ENCODE measurements at places on chromosomes 3 and 15.

GRCh38 chr3:24475925-24476324 is 18.7 kb downstream of the THRB start:
- DNase-seq = no peak

GRCh38 chr15:92576597-92577200 is 78.9 kb downstream of the FAM174B start:
- DNase-seq = no peak

GRCh38 chr3:98536456-98537017 is 4.8 kb downstream of the GPR15 start:
- DNase-seq = no peak

GRCh38 chr3:192303235-192303634 is 424.1 kb downstream of the FGF12 start:
- DNase-seq = peak; percentile 19

DNA sequence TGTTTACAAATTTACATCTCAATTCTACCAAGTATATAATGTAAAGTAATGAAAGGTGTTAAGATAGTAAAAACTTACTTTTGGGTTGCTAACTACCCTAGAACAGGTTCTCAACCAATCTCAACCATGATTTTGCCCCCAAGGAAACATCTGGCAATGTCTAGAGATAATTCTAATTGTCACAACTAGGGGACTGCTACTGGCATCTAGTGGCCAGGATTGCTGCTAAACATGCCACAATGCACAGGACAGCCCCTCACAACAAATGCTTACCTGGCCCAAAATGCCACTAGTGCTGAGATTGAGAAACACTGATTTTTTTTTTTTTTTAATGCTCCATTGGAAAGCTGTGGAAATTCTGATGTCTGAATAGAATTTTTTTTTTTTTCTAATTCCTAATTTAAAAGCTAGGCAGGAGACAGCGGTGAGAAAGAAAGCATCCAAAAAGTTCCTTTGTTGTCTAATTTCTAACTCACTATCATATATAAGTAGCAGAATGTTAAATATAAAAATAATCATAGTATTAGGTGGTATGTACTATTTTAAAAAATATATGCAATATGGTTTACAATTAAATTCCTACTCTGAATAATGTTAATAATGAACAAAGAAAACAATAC is 81.5 kb downstream of the TJP1 start:
- no peak for DNase-seq

GRCh38 chr3:37772773-37773354 is 88.8 kb upstream of the CTDSPL start:
- DNase-seq = no peak

GRCh38 chr3:58005669-58006068 is 2.6 kb upstream of the FLNB start:
- DNase-seq = no peak

GRCh38 chr3:117903226-117903625 is 1131.4 kb downstream of the IGSF11 start:
- DNase-seq = no peak

DNA sequence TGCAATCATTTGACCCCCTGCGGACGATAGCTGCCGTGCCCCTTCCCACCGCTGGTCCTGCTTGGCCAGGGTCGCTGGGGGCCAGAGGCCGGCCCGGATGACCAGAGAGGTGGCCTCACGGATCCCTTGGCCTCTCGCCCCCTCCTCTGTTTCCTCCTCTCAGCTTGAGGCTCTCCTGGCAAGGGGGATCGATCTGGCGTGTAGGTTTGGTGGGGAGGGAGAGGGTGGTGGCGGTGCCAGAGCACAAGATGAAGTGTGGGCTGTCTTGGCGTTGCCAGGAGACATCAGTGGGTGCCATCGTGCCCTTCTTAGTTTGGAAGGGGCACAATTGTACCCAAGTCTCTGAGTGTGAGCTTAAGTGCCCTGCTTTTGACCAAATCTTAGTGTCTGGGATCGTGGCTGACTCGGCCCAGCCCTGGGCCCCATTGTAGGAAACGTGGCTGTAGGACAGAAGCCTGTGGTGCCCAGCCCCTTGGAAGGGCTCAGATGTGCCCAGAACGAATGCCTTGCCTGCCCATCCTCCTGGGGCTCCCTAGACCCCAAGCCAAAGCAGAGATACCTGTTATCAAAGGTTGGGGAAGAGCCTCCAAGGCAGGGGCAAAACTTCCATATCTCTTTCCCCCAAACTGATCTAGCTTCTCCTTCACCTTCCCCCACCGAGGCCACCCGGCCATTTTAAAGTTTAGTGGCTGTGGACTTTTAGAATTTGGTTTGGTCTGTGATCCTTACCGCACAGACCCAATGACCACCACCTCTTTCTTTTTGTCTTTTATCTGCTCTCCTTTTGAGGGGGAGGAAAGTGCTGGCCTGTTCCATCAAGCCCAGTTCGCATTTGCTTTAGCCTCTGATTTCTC is 14.4 kb downstream of the NR2F2 start:
- DNase-seq = no peak

- no peak for DNase-seq
Observed at GRCh38 chr3:32842987-32843386, 25.2 kb downstream of the TRIM71 start.

GRCh38 chr15:76983590-76984375 is 11.1 kb upstream of the PSTPIP1 start:
- no peak for DNase-seq

- no peak for DNase-seq
Observed at GRCh38 chr15:50128266-50128665, 9.2 kb upstream of the ATP8B4 start.

- DNase-seq = no peak
Observed at GRCh38 chr15:64903326-64903950, 8.3 kb upstream of the ANKDD1A start.

- DNase-seq = no peak
Observed at GRCh38 chr3:12196684-12197083, 38.0 kb upstream of the TIMP4 start.

DNA sequence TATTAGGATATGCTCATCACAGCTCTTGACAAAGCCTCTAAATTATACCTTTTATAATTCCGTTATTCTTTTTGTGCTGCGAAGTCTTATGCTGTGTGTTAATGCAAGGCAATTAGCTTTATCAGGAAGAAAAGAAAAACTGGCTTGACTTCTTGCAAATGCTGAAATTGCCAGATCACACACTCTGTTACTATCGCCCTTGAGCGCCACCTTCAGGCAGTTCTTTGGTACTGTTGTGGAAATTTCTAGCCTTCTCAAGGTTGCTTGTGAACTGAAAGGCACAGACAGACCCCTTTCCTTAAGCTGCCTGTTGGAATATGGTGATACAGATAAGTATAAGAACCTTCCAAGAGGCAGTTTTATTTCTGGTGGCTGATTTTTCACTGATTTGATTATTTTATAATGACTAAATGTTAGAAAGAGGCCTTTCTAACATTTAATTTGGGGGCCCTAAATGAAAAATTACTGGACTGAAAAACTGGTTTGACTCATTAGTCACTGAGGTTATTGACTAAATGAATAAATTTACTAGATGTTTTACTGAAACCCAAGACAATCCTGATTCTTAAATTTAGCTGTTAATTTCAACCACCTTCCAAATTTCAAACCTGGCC is 126.2 kb upstream of the RASGRP1 start:
- DNase-seq = no peak

DNA sequence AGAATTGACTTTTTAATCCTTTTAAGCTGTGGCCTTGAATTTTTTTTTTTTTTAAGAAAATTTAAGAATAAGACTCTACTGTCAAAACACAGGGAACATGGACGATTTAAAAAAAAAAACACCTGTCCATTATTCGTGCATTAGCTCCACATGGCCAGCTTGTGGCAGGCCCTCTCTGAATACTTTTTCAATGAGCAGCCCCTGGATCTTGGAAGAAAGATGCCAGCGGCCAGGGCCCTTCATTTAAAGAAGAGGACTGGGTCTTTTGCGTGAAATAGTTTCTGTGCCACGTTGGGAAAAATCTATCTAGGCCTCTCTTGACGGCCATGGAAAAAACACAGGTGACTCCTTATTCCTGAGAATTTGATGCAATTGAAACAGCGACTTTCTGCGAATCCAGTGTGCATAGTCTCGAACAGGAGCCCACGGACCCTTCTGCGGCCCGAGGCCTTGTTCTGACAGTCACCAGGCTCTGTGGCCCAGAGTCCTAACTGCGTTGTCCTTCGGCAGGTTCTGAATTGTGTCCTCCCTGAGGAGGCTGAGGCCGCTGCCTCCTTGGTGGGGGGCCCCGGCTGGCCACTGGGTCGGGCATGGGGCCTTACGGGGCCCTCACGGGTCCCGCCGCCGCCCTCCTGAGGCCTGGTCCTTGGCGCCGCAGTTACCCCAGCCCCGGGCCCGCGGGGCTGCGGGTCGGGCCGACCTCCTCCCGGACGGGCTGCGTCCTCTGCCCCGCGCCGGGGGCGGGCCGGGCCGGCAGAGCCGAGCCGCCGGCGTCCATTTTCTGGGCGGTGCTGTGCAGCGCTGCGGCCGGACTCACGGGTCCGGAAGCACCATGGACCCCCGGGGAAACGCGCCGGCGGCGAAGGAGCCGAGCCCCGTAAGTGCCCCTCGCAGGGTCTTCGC is 33.5 kb downstream of the ZBTB38 start:
- no peak for DNase-seq

- DNase-seq = no peak
Observed at GRCh38 chr3:4972652-4973643, 6.3 kb upstream of the BHLHE40 start.

GRCh38 chr3:123768480-123769355 is 115.4 kb downstream of the MYLK start:
- DNase-seq = no peak

GRCh38 chr3:170869645-170870593 is at the start of gene RPL22L1:
RPL22L1 (minus strand) TSS chr3:170870195; CDS start chr3:170870167, 28 bp downstream.
- DNase-seq = peak; percentile 39

Data from D721Med (cell line).